WTC11 (cell line): ENCODE measurements at places on chromosomes 1 and 21. TPM values are rescaled to one million over a fixed set of nuclear protein-coding genes. Genes with fewer than 3 reads are reported as not detected.

The CNR2 gene
- not detected in 3 replicates for total RNA-seq

The KRTAP12-2 gene
- total RNA-seq = 0.25 TPM in 1 of 3 replicates, not detected in the others

The RXRG gene
- not detected in 3 replicates for total RNA-seq

The MRPS21 gene
- total RNA-seq = 100 to 105 TPM (median 100 TPM) in 3 replicates

The GNAT2 gene
- total RNA-seq = 0.14 TPM in 1 of 3 replicates, not detected in the others

The SMIM12 gene
- total RNA-seq = 34.6 to 41.9 TPM (median 39.6 TPM) in 3 replicates

The CSF3R gene
- total RNA-seq = 0.09 to 0.30 TPM (median 0.26 TPM) in 3 replicates

The HOOK1 gene
- 33.8 to 45.9 TPM (median 43.9 TPM) in 3 replicates for total RNA-seq

The MXRA8 gene
- 6.7 to 11.2 TPM (median 10.7 TPM) in 3 replicates for total RNA-seq
